ENCODE measurements at places on chromosomes 11 and 22.

DNA sequence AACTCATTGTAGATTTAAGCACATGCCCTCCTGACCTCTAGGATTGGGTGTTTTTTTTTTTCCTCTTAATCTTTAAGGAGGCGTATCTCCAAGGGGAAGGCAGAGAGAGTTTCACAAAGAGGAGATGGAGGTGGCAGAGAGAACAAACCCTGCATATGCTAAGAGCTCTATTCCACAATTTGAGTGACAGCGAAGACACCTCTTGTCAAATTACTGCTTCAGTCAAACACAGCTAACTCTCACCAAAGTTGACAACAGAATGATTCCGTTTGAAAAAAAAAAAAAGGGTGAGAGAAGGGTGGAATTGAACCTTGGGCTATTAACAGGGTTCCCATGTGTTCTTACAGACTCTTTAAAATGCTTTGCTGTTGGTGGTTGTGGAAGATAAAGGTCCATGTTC lies 112.6 kb downstream of the NXPE2 start:
- DNase-seq: no peak

DNA sequence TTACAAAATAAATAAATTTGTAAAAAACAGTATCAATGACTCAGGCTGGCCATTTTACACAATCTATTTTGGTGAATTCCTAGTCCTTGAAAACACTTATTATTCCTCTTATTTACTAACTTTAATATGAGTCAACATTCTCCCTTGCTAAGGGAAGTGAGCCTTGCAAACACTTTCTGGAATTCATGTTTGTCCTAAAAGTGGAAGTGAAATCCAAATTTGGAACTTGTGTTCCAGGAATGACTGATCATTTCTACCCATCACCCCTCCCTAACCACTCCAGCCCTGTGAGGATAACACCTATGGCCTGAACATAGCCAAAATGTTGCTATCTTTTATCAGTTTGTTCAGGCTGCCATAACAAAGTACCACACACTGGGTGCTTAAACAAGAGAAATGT lies 83.1 kb downstream of the OR5AK2 start:
- no peak for DNase-seq

GRCh38 chr11:118170882-118171268 lies 5.6 kb downstream of the SCN2B start:
- no peak for DNase-seq

DNA sequence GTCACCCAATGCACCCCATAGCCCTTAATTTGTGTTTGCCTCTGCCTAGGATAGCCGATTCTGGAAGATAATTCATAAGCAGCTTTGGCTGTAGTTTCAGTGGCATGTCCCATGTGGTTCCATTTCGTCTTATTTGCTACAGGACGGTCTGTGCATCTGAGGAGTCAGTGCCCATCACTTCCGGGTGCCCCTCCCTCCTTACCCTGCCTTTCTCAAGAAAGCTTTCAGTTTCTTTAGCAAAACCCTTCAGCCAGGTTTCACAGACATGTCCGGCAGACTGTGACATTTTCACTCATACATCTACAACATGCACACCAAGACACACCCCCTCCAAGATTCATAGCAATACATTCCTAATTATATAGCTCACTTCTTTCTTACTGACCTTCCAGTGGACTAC lies 14.3 kb downstream of the TP53AIP1 start:
- DNase-seq: no peak

- no peak for DNase-seq
Observed at GRCh38 chr11:102620818-102621561, 4.1 kb downstream of the MMP20 start.

GRCh38 chr22:32810555-32811133 lies 9.1 kb downstream of the TIMP3 start:
- no peak for DNase-seq
